Upper lobe of right lung (tissue), 1 donor: ENCODE measurements at places on chromosomes 5 and 9.
A peak's percentile ranks its signal among the peaks of the same experiment; 100 is the strongest.

DNA sequence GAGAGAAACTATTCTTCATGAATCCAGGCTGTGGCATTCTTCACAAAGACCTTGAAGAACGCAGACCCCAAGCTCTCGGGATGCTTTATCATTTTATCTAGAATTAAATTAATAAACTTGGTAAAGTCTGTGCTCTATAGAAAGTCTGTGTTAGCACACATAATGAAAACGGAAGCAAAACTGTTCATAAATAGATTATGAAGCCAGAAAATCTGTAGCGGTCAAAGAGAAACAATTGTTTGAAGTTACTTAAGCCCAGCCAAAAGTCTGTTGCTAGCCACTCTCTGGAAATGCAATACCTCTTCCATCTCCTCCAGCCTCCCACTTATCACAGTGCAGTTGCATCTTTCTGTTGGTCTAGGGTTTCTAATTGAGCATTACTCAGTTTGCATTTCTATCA is 375.9 kb downstream of the KIF4B start:
- no peak for DNase-seq

- no peak for DNase-seq
These were observed 139.8 kb downstream of the ELAVL2 start for GRCh38 chr9:23686257-23686656.

DNA sequence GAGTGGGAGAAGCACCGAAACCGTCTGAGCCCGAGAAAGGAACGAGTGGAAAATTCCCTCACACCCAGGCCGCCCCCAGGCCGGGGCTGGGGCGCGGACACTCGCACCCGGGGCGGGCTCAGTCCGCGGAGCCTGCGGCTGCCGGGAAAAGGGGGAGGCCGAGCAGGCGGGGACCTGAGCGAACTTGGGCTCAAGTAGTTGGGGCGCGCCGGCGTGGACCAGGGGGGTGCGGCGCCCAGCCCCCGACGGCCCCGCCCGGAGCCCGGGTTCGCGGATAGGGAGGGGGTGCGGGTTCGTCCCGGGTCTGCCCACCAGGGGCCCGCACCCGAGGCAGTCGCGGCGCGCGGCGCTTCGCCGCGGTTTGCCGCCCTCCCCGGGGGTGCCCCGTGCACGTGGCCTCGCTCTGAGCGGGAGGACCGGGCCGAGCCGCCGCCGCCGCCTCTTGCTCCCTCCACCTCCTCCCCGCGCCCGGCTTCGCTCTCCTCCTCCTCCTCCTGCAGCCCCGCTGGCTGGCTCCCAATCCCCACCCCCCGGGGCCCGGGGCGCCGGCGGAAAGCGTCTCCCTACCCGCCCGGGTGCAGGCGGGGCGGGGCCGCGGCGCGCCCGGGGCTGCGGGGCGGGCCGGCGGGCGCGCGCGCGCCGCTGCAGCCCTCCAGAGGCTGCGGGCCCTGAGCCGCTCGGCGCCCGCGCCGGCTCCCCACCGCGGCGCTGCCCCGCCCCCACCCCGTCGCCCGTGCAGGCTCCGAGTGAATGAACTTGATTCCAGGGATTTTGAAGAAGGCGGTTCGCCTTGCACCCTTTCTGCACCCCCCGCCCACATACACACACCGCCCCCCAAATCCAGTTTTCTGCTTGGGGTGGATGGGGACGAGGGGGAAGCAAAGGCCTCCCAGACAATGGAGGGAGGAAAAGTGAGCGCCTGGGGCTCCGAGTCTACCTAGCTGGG is 1.3 kb upstream of the NFIB start:
- DNase-seq = peak; percentile 97

DNA sequence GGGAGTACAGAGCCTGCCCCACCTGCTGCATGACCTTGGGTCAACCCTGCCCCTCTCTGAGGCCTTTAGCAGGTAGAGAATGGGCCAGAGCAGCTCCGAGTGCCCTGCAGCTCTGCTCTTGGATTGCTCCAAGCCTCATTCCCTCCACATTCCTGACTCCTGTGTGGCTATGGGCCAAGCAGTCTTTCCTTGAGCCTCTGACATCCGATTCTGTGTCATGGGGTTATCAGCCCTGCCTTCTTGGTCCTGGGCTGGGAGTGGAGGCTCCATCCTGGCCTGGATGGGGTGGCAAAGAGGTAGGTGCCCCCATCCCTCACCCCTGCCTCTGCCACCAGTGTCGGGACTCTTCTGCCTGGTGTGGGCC is 13.7 kb downstream of the FPGS start:
- no peak for DNase-seq

DNA sequence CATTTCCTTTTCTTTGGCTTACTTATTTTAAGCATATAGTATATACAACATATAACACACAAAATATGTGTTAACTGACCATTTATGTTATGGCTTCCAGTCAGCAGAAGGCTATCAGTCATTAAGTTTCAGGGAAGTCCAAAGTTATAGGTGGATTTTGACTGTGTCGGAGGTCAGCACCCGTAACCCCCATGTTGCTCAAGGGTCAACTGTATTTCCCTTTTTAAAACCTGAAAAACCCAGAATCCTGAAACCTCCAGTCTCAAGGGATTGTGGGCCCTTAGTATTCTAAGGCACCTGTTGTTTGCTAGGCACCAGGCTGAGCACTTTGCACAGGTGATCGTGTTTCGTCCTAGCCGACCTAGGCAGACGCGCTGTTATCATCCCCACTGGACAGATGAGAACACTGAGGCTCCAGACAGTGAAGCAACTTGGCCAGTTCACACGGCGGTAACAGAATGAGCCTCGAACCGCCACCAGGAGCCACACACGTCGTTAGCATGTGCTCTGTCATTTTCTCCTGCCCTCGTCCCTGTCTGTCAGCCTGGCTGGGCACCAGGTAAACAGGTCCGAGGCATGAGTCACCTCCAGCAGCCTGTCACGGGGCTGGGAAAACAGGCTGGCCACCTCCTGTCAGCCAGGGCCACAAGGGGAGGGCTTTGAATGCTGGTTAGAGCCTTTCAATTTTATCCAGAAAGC is 39.9 kb downstream of the DUSP1 start:
- DNase-seq = peak; percentile 83

GRCh38 chr5:136216230-136216629 is 23.3 kb upstream of the SMIM32 start:
- peak; percentile 27 for DNase-seq

GRCh38 chr9:107513464-107514100 is 24.0 kb upstream of the KLF4 start:
- DNase-seq = no peak

DNA sequence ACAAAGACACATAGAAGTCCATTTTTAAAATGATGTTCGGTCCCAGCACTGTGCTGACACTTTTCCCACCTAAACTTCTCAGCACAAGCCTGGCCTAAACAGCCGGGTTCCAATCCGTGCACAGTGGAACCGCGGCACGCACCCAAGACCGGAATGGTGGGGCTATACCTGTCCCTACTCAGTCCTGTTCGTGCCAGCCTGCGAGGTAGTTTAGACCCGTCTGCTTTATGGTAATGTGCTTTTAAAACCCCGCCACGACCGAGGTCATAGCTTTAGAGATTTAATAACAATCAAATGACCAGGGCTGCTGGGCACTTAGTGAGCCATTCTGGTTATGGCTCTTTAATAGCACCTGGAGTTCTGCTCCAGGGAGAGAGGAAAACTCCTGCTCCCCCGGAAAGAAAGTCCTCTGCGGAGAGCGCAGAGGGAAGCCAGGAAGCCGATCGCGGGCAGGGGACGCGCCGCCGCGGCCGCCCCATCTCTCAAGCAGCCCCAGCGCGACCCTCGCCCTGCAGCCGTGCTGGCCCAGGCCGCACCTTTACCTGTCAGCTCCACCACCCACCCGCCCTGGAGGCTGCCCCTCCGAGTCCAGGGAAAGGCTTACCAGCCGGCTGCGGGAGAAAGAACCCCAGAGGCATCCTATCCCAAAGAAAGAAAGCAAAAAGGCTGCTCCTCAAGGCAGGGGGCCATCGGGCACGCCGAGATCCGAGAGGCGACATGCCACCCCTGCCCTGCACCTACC is 511 bp downstream of the ARL15 start:
- peak; percentile 76 for DNase-seq
